ENCODE measurements at places on chromosomes 13 and 19. TPM values are rescaled to one million over a fixed set of nuclear protein-coding genes. Genes with fewer than 3 reads are reported as not detected.

PTH2 gene
- 1.6 TPM for polyA plus RNA-seq

DNA sequence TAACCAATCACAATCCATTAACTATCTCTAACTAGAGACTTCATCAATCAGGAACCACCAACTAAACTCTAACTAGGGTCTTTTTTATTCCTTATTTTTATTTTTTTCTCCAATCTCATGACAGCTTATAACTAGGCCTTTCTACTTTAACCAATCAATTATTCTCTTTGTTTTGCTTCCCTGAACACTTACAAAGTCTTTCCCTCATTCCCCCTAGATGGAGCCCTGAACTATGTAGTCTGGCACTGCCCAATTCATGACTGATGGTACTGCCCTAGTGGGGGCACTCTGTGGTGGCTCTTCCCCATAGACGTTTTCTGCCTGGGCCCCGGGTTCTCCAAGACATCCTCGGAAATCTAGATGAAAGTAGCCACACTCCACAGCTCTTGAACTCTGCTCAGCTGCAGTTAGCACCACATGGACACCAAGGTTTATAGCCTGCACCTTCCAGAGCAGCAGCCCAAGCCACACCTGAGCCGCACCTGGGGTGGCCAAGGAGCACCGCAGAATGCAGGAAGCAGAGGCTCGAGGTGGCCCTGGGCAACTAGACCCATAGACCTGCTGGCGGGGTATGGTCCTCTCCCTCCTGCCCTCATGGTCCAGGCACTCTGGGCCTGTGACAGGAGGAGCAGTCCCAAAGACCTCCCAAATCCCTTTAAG lies 6.6 kb downstream of the ATP7B start:
- no peak for DNase-seq

ZNF121 gene
- 50.8 TPM for polyA plus RNA-seq

KCNC3 gene
- polyA plus RNA-seq = 0.89 TPM

PSG4 gene
- polyA plus RNA-seq = not detected

GRCh38 chr19:41298348-41298964 lies 11.5 kb upstream of the CCDC97 start:
- DNase-seq = no peak

RNF17 gene
- not detected for polyA plus RNA-seq

DNA sequence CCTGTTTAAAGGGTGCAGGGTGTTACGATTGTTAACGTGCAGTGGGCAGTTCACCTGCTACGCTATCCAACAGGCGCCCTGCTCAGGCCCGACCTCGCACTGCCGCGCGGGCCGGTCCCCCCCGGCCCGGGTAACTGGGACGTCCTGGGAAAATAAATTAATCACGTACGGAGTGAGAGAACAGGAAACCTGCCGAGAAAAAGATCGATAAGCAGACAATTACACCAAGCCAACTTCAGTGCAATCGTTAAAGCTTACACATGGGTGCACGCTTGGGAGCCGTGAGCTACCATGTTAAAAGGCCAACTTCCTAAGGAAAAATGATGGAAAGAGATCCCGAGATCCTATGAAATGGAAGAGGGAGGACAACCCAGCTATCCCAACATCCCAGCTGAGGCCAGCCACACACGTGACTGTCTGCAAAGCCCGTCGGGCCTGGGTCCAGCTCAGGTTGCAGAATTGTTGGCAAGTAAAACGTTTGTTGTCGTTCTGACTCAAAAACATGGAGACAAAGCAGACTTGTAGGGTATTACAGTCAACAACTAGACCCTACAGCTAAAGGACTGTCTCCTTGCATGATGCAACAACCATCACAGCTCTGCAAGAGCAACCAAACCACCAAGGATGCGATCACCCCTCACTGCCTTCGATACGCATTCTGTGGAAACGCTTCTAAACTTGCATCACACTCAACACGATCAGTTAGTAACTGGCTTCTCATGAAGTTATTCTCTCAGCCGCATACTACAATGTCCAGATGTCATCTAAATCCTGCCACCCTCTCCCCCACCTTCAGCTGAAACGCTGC lies 741 bp upstream of the TUBGCP3 start:
- DNase-seq = no peak

SLC46A3 gene
- polyA plus RNA-seq = 0.16 TPM

All from GM23338 (cell line).